ENCODE measurements at places on chromosomes 2 and 18.

- no peak for ATAC-seq
Measured at GRCh38 chr2:177495945-177496344, 103.4 kb downstream of the AGPS start.

DNA sequence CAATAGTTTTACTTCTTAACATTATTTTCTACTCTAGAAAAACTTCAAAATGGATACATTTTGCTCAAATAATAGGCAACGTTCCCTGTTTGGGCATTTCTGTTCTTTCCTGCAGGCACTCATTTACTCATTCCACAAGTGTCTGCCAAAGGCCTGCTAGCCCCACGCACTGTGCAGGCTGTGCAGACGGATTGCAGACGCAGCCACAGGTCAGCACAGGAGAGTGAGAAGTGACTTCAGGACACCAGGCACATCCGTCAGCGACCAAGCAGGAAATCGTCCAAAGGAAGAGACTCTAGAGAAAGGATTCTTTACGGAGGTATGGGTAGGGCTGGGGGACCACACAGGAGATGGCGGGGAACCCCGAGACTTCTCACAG is 103.0 kb upstream of the AGAP1 start:
- ATAC-seq = no peak

- ATAC-seq = no peak
Measured at GRCh38 chr2:219123356-219124135, 37.1 kb downstream of the NHEJ1 start.

DNA sequence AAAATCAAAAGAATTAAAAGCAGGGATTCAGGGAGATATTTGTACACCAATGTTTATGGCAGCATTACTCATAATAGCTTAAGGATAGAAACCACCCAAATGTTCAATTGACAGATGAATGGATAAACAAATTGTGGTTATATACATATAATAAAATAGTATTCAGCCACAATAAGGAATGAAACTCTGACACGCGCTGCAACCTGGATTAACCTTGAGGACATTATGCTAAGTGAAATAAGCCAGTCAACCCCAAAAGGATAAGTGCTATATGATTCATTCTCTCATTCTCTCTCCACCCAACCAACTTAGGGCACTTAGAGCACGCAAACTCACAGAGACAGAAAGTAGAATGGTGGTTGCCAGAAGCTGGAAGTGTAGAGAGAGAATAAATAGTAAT is 216.8 kb upstream of the SLC14A2 start:
- peak; percentile 73 for ATAC-seq

DNA sequence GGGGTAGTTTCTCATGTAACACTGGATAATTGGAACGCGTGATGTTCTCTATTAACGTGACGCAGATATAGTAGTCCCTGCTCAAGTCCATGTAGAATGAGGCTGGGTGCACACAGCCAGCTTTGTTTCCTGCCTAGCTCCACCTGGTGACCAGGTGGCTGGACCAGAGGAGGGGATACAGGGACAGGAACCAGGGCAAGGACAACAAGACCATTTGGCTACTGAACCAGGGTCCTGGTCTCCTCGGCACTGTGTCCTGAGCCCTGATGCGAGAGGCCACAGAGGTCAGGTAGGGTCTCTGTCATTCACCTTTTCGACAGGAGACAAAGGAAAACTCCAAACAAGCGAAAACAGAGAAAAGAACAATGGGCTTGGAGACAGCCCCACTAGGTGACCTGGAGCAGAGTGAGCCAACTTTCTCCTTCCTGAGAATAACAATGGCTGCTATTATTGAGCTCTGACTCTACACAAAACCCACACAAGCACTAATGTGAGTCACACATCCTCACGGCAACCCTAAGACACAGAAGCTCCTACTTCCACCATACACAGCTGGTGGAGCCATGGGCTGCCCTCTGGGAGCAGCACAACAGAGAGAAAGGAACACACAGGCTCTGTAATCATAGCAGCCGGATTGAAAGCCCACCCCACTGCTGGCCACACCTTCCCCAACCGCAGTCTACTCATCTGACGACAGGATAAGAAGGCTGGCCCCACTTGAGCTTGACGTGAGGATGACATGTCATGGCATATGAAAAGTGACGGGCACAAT is 67.3 kb upstream of the TEX51 start:
- ATAC-seq = no peak

DNA sequence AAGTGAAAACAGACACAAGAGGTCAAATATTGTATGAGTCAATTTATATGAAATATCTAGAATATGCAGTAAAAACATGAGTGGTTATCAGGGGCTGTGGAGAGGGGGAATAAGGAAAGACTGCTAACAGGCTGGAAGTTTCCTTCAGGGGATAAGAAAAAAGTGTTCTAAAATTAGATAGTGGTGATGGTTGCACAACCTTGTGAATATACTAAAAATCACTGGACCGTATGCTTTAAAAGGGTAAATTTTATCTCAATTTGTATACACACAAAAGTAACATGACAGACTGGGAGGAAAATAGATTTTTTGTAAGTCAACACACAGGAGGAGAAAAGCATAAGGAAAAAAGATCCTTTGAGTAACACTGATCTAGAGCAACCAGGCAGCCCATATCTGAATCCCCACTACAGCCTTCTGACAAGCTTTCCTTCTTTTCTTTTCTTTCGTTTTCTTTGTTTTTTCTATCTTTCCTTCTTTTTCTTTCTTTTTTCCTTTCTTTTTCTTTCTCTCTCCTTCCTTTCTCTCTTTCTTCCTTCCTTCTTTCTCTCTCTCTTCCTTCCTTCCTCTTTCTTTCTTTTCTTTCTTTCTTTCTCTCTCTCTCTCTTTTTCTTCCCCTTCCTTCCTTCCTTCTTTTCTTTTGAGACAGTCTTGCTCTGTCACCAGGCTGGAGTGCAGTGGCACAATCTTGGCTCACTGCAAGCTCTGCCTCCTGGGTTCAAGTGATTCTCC is 95.4 kb downstream of the AAK1 start:
- no peak for ATAC-seq

- no peak for ATAC-seq
Measured at GRCh38 chr2:169964740-169965139, 137.5 kb downstream of the UBR3 start.

DNA sequence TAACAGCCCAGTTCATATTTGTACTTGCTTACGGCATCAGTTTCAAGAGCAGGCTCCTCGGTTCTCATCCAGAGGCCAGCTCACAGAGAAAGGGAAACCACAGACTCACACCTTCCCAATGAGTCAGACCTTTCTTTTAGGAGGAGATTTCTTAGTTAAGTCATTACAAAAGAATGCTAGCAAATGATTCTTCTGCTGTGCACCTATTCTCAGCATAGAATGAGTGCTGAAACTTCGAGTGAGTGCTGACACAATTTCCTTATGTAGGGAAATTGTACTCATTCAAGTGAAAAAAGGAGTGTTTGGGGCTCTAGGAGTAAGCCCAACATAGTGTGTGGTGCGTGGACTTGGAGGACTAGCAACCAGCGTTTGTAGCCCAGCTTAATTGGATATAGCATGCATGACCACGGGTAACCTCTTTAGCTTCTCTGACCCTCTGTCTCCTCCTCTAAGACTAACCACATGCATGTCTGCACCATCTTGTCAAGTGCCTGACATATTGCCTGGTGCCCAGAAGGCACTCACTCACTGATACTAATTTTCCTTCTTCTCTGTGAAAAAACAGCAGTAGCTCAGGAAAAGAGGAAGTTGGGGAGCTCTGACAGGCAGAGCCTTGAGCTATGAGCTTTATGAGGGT is 87.0 kb downstream of the ALPK2 start:
- ATAC-seq = peak; percentile 89

DNA sequence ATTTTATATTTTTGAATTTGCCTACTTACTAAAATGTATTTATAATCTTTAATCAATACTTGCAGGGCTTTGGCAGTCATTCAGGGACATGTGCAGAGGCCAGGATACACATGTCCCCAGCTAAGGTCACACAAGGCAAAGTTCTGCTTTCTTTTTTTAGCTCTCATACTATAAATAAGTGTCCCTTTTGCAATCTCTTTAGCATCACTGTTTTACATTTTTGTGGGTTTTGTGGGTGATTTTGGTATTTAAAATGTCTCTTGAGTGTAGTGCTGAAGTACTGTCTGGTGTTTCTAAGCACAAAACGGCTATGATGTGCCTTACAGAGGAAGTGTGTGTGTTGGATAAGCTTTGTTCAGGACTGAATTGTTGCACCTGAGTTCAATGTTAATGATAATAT is 309.0 kb upstream of the GULP1 start:
- no peak for ATAC-seq

DNA sequence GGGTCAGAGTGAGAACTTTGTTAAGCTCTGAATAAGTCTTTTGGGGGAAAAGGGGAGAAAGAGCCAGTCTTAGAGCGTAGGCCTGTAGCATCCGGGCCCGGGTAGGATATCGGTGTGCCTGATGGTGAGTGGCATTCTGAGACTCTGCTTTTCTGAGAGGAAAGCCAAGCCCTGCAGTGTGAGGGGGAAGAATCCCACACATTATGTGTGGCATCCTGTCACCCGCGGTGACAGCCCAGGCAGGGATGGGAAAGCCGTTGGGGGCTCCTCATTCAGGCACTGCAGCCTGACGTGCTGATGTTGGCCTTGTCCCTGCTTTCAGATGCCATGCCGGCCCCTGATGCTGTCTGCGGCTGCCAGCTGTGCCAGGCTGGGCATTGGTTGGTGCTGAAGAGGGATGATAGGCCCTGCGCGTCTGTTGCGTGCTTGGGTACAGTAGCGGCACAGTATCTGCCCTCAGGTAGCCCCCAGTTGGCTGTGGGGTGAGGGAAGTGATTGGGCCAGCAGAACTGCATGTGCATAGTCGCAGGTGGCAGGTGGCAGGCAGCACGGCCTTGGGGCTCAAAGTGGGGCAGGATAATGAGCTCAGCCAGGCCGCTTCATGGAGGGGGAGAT is 37.6 kb downstream of the GLI2 start:
- no peak for ATAC-seq

DNA sequence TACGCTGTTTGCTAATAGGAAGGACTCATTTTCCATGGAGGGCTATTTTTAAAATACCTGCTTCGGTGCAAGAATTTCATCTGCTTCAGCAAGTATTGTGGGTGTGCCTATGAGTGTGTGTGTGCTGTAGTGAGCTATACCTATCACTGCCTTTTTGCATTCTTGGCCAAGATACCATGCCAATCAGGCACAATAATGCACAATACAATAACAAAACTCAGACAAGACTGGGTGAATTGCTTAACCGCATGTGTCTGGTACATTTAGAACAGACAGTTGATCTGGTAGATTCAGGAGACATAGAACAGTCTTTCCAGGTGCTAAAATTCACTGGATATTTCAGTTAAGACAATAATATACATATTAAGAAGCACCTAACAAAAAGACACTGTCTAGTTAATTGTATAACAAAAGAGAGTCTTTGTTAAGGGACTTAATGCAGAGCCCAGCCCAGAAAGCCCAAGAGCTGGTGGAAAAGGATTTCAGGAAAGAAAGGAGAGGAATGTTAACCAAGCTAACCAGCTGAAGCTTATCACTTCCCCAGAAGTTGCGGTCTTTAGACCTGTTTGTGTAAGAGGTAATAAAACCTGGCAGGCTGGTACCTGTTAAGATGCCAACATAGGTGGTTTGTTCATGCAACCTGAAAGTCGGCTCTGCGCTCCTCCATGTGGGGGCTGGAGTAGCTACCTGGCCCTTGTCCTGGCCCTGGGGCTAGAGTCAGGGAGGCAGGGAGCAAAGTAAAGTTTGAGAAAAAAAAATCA is 153.3 kb upstream of the RBMS1 start:
- ATAC-seq = peak; percentile 88

GRCh38 chr2:2263196-2263829 is 67.8 kb downstream of the MYT1L start:
- ATAC-seq = no peak

- ATAC-seq = no peak
Measured at GRCh38 chr18:4821801-4822200, 366.7 kb upstream of the DLGAP1 start.

- no peak for ATAC-seq
Measured at GRCh38 chr2:29423061-29423666, 307.9 kb downstream of the CLIP4 start.

GRCh38 chr18:47081578-47081977 is 46.2 kb upstream of the ELOA2 start:
- no peak for ATAC-seq

DNA sequence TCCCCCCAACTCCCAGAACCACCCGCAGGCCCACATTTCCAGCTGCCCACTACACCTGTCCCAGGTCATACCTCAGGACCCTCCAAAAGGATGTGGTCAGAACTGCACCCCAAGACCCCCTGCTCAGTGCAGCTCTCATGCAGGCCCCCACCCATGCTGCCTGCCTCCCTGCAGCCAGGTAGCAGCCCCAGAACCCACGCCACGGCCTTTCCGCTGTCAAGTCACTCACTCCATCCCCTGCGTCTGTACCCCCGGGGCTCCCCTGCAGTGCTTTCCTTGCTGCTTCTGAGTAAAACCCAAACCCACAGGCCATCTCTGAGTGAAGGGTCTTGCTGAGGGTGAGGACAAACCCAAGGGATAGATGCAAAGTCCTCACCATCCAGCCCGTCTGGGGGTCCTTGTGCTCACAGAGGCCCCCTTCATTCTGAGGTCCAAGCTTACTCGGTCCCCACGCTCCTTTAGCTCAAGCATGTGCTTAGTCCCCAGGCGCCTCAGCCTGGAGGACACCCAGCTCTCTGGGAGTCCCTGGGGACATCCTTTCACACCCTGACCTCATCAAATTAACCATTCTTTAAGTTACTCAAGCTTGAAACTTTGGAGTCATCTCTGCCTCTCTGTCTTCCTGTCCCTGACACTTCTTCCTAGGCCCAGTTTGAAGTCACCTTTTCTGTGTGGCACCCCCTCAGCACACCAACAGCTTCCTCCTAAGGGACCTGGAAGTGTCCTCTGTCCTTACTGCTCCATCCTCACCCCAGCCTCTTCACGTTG is 130.1 kb downstream of the SMAD7 start:
- ATAC-seq = peak; percentile 40

DNA sequence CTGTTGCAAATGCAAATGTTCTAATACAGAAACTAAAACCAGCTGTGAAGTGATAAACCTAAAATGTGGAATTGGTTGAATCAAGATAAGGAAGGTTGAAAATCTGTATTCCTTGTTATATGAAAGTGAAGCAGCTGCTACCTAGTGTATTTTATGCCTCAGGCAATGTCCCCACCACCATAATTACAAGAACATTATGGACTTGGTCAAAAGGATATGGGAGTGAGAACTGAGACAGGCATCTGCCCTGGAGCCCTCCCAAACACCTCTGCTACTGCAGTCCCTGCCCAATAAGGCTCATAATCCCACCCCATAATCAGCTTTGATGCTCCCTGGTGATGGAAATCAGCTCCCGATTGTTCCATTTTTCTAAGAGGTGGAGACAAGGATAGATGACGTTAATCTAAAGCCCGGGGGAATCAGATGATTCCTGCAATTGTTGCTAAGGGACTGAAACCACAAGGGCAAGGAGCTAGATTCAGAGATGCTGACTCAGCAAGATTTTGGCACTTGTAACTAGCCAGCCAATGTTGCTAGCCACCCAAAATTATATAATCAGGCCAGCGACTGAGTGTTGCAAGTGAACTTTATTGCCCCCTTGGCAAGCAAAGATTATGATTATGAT is 69.5 kb downstream of the EVA1A start:
- ATAC-seq = no peak

DNA sequence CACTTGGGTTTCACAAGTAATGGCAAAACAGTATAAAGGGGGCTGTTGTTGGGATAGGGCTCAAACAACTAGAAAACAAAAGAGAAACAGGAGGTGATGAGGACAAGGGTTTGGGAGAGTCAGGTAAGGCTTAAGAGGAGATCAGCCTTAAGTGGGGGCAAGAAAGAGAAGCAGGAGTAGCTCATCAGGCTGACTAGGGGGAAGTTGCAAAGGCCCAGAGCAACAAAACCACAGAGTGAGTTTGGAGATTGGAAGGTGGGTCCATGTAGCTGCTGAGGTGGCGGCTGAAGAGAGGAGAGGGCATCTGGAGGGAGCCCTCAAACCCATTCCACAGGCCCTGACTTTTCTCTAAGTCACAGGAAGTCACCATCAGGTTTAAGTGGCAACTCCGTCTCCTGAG is 126.0 kb downstream of the MREG start:
- no peak for ATAC-seq
